Hindlimb muscle (tissue), 1 donor: ENCODE measurements at places on chromosomes 12 and 14. TPM values are rescaled to one million over a fixed set of nuclear protein-coding genes. Genes with fewer than 3 reads are reported as not detected.
A peak's percentile ranks its signal among the peaks of the same experiment; 100 is the strongest.

DNA sequence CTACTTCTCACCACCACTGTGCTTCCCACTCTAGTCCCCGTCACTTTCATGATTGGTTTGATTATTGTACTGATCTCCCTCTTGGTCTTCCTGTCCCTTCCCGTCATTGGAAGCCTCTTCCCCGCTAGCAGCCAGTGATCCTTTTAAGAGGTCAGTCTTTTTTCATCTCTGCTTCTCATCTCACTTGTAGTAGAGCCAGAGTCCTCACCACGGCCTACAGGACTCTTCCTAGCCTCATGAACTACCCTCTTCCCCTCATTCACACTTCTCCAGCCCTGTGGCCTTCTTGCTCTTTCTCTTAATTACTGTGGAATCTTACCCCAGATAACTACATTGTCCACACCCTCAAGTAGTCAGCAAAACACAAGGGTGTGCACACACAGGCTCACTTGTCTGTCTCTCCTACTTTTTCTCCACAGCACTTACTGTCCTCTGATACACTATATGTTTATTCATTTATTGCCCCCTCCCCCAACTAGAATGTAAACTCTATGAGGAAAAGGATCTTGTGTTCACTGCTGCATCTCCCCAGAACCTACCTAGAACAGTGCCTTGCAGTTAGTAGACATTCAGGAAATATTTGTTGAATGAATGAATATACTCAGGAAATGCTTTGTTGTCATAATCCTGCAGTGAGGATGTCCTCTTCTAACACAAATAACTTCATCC, 66.3 kb downstream of the CKB start:
- DNase-seq, result no peak

GRCh38 chr14:50360851-50361250, 35.8 kb downstream of the CDKL1 start:
- DNase-seq, result no peak

GRCh38 chr14:101177301-101177971, 273.9 kb upstream of the RTL1 start:
- peak; percentile 76 for DNase-seq

GRCh38 chr14:98244162-98244948, 1027.6 kb downstream of the BCL11B start:
- DNase-seq, result no peak

- DNase-seq, result no peak
Measured at GRCh38 chr14:62462988-62463387, 582.3 kb downstream of the KCNH5 start.

DNA sequence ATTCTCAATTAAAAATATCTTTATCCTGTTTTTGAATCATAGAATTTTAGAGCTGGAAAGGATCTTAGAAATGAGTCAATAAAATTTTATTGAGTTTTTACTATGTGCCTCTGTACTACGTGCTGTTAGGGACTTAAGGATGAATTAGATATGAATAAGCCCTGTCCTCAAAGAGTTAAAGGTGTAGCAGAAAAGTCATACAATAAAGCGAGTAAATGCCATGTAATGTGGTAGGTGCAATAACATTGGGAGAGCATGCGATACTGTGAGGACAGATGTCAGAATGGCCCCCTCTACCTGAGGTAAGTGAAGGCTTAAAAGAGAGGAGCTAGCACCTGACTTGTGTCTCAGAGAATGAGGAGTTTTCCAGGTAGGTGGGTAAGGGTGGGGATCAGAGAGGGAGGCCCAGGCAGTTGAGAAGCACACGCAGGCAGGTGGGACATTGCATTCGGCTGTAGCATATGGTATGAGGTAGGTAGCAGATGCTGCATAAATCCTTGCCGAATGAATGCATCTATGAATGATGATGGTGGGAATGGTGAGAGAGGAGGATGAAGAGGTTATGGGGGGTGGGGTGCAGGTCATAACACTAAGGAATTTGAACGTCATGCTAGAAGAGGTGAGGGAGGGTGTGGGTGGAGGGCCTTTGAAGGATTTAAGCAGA, 35.4 kb upstream of the ATP23 start:
- no peak for DNase-seq

DNA sequence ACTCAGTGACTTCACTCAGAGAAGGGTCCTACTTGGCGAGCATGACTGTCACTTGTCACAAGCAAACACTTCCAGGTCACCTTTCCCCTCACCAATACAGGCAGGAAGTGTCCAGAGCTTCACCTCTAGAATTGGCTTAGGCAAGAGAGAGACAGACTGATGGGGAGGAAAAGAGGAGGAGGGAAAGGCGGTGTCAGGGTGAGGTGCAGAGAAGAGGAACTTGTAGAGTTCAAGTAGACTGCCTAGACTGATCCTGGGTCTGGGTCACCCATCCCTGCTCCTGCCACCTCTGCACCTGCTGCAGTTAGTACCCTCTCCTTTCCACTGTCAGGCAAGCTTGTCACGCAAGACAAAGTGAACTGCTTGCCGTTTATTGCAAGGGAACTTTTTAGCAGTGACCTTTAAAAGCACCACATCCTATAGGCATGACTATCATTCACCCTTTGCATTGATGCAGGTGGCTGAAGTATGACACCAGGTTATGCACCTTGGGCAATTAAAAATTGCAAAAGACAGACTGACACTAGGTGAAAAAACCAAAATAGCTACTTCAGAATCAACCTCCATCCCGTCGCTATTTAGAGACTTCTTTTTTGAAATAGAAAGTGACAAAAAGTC, 292.4 kb downstream of the SYT1 start:
- DNase-seq, result no peak

GRCh38 chr12:617304-617915, 45.8 kb downstream of the NINJ2 start:
- peak; percentile 32 for DNase-seq

- no peak for DNase-seq
Measured at GRCh38 chr12:112606611-112607365, 184.8 kb upstream of the RPH3A start.

DNA sequence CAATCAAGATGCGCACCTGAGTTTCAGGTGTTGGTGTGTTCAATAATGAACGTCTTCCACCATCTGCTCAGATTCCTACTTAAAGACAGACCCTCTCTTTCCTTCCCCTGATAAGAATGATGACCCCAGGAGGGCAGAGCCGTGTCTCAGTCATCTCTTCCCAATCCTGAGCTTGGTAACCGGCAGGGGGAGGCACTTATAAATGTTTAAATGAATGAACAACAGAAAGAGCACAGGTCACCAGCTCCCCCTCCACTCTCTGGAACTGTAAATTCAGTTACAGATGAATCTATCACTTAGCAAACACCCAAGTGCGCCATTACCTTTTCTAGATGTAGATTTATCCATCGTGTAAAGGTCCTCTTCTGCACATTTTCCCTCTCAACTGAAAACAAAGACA, 72.4 kb upstream of the DICER1 start:
- no peak for DNase-seq

DNA sequence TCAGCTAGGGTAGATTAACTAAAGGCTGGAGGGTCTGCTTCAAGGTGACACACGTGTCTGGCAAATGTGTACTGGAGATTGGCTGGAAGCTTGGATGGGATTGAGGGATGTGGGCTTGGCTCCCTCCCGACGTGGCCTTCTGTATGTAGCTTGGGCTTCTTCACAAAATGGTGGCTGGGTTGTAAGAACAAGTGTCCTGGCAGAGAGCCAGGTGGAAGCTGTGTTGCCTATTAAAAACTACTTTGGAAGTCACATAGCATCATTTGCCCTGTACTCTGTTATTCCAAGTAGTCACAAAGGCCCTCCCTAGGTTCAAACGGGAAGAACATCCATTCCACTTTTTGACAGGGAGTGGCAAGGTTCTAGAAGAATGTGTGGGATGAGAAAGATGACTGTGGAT, 174.1 kb upstream of the PRICKLE1 start:
- no peak for DNase-seq

DNA sequence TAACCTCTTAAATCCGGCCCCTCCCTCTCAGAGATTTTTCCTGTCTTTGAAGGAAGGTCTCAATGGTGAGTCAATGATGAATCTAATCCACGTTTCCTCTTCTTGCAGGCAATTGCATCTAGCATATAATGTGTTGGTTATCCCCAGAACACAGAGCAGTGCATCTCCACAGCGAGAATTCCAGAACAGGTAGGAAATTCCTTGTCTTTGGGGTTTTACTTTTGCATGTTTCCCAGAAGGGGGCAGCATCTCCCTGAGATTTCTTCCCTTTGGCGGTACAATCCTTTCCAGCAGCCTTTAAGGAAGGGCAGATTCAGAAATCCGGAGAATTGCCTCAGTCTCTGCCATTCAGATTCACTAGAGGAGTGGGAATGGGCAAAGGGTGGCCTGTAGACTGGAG, 128.0 kb downstream of the KCNA5 start:
- DNase-seq, result peak; percentile 29

DNA sequence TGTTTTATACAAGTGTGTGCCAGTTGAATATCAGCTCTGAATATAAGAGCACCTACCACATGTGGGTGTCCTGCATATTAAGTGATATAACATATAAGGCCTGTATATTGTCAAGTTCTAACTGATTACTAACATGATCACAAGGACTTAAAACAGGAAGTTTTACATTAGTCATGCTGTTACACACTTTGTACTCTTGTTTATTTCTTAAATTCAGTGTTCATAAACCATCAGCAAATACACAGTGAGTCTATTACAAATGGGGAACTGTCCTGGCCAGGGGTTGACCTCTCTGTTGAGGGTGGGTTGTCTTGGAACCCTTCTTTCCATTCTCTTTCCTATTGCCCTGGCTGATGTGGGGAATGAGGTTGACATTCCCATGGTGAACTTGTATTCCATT, 19.1 kb downstream of the HELB start:
- no peak for DNase-seq

ATG14 gene
- polyA plus RNA-seq, result 18.1 TPM

PLEKHD1 gene
- polyA plus RNA-seq, result 0.62 TPM

IL22 gene
- polyA plus RNA-seq, result not detected

DNA sequence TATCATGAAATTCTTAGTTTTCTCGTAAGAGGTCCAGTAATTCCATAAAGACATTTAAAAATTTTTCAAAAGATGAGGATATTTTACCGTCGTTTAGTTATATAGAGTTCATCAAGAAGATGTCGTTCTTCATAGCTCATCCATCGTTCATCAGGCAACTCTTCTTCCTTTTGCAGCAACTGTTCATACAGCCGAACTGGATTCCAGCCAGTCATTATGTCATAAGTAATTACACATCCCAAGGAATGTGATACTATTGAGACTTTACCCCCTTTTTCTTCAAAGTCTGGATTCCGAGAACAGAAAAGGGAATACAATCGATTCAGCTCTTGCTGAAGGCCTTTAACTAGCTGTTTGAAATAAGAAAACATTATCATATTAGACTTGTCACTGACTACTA, 90.3 kb downstream of the DDHD1 start:
- DNase-seq, result no peak

GRCh38 chr12:19177754-19178153, 48.2 kb downstream of the PLEKHA5 start:
- no peak for DNase-seq

DNA sequence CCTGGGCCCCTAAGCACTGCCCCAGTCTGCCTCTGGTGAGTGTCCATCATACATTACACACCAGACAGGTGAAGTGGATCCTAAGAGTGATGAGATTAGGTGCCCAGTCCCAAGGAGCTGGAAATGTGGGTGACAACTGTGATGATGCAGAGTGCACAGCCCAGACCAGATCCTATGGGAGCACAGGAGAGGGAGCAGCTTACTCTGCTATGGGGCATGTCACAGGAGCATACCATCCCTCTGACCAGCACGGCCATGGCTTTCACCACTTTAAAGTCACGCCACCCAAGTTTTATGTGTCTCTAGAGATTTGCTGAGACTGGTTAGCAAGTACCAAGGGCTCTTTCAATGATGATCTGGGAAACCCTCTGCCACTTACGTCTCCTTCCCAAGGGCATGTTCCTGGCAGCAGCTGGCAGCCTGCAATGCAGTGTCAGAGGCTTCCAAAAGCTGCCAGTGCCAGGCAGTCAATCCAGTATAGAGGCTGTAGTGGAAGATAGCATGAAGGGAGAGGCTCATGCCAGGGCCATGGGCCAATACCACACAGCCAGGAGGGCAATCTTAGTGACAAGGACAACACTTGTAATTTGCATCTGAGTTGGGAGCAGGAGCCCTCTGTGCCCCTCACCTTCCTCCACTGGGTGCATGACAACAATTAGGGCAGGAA, 40.2 kb downstream of the STAB2 start:
- no peak for DNase-seq

TEX52 gene
- 0.79 TPM for polyA plus RNA-seq
